ENCODE measurements at places on chromosomes 5 and 9.

- no peak for DNase-seq
Measured at GRCh38 chr5:74623748-74624408, 16.6 kb downstream of the ENC1 start.

GRCh38 chr9:3698531-3698930 lies 172.7 kb upstream of the RFX3 start:
- DNase-seq = no peak

DNA sequence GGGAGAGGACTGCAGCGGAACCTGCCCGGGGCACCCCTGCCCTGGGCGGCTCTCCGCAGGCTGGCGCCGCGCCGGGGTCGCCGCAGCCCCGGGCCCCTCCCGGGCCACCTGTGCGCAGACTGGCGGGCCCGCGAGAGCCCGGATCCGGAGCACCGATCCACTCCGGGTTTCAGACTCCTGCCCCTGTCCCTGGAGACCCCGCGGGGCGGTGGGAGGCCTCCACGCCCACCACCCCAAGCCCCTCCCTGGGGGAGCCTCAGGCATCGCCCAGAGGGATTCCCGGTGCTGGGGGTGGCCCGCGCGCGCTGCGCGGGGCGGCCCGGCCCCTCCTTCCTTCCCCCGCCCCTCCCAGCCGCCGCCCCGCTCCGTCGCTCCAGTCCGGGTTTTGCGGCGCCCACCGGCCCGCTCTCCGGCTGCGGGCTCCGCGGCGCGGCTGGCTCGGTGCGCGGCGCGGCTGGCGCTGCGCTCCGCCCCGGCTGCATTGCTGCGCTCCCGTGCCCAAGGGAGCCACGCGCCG lies at the start of gene UNC5A:
UNC5A (plus strand) TSS at position 479 of the 517 bp plus-strand sequence. CDS start 192 bp downstream, outside the sequence.
- peak; percentile 65 for DNase-seq

DNA sequence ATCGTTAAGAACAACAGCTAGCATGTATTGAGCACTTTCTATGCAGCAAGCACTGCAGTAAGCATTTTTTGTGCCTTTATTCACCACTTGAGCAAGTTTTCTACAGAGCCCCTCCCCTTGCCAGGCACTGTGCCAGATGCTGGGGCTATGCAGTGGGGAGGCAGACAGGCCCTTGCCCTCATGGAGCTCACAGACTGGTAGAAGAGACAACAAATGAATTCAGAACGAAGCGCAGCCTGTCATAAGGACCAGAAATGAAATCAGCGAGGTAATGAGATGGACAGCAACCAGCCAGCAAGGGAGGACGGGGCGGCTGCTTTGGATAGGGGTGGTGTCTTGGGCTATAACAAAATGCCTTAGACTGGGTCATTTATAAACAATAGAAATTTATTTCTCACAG lies 68.8 kb downstream of the C9orf50 start:
- DNase-seq = no peak

GRCh38 chr5:134149571-134150303 lies 27.0 kb downstream of the SKP1 start:
- DNase-seq = no peak
